A549 (cell line): ENCODE measurements at places on chromosomes 1 and 21. TPM values are rescaled to one million over a fixed set of nuclear protein-coding genes. Genes with fewer than 3 reads are reported as not detected.

DNA sequence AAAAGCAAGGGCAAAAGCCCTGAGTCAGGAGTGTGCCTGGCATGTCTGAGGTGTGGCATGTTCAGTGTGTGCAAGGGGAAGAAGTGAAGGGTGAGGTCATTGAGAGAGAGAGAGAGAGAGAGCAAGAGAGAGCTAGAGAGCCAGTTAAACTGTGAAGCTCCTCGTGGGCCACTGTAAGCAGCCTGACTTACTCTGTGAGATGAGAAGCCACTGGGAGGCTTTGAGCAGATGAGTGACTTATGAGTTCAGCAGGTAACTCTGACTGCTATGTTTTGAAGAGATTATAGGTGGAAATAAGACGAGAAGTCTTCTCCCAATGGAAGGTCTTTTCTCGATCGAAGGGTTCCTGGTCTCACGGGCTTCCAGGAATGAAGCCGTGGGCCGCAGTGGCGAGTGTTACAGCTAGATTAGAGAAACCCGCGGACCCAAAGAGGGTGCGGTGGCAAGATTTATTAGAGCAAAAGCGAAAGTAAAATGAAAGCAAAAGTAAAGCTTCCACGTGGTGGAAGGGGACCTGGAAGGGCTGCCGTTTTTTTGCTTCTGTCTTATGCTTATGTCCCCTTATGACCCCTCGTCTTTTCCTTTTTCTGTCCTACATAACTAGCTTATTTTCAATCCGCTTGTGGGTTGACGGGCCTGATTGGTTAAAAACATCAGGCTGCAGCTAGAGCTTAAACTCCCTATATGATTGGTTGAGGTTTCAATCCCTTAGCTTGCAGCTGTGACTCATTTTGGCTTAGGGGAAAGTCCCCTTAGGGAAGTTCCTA lies 323.1 kb upstream of the FAM78B start:
- DNase-seq: peak; percentile 49

DNA sequence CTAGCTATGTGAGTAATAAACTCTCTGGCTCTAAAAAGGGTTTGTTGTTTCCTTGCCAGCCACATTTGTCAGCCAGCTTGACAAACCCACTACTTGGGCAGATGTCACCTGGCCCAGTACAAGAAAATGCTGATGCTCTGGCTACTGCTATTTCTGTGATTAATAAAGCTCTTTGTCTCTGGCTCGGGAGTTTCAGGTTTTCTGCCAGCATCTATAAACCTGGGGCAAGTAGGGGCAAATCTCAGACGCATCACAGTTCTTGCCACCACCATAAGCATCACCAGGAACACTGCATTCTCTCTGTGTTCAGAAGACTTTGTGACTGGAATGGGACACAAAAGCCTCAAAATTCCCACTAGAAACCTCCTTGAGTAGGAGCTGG lies 2.5 kb downstream of the ITLN2 start:
- no peak for DNase-seq

The PDC gene
- not detected in 3 replicates for polyA plus RNA-seq

DNA sequence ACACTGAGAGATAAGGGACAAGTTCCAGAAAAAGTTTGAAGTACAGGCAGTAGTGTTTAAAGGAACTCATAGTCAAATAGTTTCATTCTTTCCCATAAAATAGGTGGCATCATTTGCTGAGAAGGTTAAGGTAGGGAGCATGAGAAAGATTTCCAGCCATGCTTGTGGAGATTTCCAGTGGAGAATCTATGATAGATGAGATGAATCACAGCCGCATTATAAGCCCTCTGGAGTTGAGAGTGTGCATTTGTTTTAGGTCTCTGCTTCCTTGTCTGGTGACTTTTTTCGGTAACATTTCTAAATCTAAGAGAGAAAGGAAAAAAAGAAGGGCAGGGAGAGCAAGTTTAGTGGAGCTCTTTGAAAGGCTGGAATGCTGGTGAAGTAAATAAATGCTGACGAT lies 108.7 kb downstream of the DISP1 start:
- DNase-seq: no peak

- DNase-seq: no peak
Measured at GRCh38 chr21:35900539-35900938, 159.8 kb downstream of the SETD4 start.

- DNase-seq: no peak
Measured at GRCh38 chr1:239388578-239388977, 2.2 kb downstream of the CHRM3 start.
